GM23338 (cell line): ENCODE measurements at places on chromosomes 16 and 17.

DNA sequence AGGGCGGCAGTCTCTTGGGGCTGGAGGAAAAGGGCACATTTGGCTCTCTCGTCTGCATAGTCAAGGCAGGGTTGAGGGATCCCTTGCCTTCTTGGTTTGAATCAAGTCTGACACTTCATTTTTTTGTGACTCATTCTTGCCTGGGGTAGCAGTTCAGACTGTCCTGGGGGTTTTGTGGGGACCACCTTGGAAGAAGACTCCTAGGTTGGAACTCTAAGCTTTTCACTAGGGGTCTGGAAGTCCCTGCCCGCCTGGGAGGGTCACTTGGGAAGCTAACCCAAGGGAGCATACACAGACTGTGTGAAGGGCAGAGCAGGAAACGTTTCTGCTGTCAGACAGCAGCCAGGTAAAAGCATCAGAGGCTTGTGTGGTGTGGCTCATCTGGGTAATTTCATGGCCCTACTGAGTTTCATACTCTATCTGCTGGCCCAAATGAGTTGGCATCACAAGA is 11.3 kb downstream of the YPEL2 start:
- DNase-seq, result no peak

GRCh38 chr16:82006036-82006435 is 5.2 kb downstream of the SDR42E1 start:
- no peak for DNase-seq

GRCh38 chr17:42883802-42884558 is 16.6 kb upstream of the G6PC1 start:
- DNase-seq, result no peak

GRCh38 chr16:11257131-11257938 is 1.3 kb upstream of the SOCS1 start:
- peak; percentile 93 for DNase-seq

- DNase-seq, result no peak
Measured at GRCh38 chr17:41052566-41052965, 2.5 kb downstream of the KRTAP2-2 start.

GRCh38 chr17:2030779-2031163 is 818 bp downstream of the DPH1 start:
- no peak for DNase-seq

DNA sequence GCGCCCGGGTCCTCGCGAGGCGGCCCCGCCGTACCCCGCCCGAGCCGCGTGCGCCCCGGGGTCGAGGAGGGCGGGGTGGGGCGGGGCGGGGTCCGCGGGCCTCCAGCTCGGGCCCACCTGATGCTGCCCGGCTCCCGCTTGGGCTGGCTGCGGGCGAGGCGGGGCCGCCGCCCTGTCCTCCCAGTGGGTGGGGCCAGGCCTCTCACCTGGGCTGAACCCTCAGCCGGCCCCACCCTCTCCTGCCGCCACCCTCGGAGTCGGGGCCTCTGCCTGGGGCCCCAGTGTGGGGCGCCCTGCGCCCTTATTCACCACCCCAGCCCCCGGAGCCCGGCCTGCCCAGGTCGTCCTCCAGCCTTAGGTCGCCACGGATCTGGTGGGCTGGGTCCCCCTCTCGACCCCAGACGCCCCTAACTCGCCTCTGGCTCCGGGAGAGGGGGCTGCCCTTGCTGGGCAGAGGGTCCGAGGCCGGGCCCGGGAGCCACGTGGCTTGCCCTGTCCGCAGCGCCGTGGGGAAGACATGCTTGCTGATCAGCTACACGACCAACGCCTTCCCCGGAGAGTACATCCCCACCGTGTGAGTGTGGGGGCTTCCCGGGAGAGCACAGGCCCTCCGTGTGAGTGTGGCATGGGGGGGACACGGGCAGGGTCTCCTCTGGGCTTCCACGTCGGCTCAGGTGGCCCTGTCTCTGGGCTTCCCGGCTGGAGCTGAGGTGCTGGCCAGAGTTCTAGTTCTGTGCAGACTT is 578 bp downstream of the RAC3 start:
- DNase-seq, result peak; percentile 86
